ENCODE measurements at places on chromosomes 6 and 20.

GRCh38 chr20:2207770-2208097, 88.1 kb upstream of the TGM3 start:
- DNase-seq = no peak

DNA sequence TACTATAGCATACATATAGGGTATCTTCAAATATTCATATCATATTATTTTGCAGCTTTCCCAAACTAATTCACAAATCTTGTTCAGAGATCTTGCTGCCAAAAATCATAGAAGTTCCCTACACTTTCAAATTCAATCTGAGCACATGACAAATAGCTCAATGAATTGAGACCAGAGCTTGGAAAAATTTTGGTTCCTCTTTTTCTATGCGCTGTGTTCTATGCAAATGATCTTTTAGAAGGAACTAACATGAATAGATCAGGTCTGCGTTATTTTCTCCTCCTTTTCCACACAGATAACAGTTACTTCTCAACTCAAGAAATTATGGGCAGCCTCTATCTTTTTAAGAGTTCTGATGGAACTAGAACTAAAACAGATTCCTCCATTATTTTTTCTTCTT, 316.3 kb downstream of the ARHGAP18 start:
- DNase-seq = no peak

DNA sequence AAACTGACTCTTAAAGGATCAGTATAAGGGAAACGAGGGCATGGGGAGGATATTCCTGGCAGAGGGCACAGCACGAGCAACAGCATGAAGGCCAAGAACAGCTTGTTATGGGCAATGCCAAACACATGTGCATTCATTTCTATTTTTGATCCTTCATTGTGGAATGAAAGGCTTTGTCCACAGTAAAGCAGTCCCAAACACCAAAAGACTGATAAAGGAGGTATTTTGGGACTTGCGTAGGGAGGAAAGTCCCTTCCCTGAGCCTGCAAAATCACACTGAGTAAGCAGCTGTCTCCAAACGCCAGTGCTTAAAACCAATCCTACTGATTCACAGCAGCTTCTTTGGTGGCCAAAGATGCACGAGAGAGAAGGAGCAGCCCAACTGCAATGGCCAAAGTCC, 138.2 kb downstream of the UNC5CL start:
- DNase-seq = no peak

GRCh38 chr6:169803271-169803811, 51.9 kb downstream of the ERMARD start:
- no peak for DNase-seq

- DNase-seq = no peak
Observed at GRCh38 chr6:99711925-99712324, 105.3 kb downstream of the PRDM13 start.

DNA sequence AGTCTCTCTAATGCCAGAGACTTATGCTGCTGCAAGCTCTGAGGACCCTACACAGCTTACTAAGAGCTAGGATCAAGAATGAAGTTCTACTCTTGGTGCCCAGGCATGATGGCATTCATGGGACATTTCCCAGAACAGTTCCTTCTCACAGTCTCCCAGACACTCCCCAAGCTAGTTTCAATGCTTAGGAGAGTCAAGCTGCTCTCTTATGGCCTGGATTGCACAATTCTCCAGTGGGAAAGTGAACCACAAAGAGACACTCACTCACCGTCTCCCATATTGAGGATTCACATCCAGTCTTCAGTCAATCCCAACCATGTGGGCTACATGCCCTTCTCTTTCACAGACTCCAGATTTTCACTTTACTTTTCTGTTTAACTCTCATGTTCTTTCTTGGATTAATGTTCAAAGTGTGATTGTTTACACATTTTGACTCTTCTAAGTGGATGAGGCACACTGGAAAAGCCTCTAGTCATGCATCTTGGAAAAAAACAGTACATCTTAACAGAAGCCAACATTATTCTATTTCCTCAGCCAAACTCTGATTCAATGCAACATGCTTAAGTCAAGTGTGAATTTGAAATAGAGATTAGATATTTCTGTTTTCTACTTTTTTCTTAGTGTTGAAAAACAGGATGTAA, 447.8 kb upstream of the BTBD3 start:
- no peak for DNase-seq

GRCh38 chr6:31557443-31558317, 10.3 kb downstream of the NFKBIL1 start:
- DNase-seq = no peak

DNA sequence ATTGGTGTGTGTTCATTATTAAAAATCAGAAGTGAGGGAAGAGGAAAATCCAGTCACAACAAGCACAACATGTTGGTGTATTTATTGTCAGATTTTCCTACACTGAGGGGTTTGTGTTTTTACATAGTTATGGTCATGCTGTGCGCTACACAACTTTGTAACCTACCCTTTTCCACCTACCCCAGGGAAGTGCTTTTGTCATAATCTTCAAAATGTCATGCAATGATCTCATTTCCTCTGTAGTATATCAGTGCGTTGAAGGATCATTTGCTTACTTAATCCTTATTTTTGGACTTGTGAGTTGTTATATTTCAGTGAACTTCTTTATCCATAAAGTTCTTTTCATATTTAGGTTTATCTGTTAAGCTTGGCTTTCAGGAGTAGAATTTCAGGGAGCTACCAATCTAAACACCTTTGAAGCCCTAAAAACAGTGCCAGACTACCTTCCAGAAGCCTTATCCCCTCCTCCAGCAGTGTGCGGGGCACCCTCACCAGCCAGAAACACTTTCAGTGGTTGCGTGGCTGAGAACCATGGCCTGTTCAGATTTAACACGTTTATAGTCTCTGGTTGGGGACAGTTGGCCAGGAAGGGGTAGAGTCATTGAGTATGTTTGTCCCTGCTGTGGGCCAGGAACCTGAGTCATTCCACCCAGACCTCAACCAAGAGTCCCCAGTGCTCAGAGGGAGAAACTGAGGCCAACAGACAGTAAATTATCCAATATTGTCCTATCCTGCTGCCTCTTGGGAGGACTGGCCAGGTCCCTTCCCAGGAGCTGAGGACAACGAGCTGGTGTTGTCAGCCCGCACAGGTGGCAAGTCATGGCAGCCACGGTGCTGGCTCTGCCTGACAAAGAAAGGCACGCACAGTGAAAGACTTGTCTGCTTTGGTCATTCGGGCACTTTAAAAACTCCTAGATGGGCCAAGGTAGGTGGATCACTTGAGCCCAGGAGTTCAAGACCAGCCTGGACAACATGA, 40.3 kb downstream of the STK35 start:
- DNase-seq = no peak

DNA sequence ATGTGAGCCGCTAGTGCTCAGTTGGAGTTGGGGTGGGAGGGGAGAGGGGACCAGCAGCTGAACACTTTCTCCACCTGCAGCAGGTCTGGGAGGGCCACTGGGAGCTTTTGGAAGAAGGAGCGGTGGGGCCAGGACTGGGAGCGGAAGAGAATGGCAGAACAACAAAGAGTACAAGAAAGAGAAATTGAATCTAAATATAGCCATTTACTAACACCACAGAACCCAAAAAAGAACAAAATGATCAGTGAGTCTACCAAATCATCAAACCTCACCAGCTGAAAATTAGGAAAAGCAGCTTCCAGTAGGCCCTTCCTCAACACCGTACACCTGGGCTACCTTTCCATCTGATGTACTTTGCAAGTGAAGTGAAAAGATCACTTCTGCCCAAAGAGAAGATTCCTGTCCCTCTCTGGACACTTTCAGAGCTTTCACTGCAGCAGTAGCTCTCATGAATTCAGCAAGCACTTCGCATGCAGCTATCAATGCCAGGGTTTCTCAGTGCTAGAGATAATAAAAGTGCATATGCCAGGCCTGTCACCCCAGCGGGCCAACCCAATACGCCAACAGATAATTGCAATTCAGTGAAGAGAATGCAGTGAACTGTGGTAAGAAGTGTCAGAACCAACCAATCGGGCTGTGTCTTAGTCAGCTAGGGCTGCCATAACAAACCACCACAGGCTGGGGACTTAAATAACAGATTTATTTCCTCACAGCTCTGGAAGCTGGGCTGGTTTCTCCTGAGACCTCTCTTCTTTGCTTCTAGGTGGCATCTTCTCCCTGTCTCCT, 597 bp downstream of the LY86 start:
- no peak for DNase-seq

DNA sequence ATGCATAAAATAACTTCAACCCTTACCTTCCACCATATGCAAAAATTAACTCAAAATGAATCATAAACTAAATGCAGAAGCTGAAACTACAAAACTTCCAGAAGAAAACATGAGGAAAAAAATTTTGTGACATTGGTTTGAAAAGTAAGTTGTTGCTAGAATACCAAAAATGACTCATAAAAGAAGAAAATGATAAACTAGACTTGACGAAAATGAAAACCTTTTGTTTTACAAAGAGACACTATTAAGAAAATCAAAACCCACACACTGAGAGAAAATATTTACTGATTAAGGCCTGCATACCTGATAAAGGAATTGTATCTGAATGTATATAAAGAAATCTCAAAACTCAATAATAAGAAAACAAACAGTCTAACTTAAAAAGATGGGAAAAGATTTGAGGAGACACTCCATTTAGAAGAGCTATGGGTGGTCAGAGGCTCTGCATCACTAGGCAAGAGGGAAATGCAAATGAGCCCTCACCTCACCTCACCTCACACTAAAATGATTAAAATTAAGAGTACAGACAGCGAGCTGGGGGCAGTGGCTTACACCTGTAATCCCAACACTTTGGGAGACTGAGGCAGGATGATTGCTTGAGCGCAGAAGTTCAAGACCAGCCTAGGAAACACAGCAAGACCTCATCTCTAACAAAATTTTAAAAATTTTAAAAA, 97.6 kb upstream of the CST7 start:
- DNase-seq = no peak
